ENCODE measurements at places on chromosomes 6 and 20.

DNA sequence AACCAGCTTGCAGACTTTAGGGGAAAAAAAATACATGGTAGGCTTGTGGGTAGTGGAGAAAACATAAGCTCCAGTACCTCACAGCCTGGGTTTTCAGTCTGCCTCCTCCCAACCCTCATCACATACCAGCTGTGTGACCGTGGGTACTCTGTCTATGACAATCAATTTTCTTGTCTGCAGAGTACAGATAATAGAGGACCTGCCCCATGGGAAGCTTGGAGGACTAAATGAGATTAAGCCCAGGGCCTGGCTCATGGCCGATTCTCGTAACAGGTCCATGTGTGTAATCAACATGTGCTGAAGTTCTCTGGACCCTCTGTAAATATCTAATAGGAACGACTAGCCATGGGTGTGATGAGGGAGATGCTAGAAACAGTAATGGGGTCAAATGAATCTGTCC is 34.0 kb downstream of the NT5E start:
- DNase-seq = no peak

DNA sequence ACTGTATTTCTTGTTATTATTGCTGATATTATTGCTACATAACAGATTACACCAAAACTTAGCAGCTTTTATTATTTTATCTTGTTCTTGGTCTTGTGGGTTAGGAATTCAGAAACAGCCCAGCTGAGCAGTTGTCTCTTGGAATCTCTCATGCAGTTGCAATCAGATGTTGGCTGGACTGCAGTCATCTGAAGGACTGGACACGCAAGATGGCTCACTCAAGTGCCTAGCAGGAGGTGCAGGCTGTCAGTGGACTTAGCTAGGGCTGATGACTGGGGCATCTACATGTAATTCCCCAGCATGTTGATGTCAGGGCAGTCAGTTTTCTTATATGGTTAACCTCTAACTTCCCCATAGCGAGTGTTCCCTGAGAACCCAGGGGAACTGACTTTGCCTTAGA is 128.6 kb upstream of the PLCB4 start:
- no peak for DNase-seq

DNA sequence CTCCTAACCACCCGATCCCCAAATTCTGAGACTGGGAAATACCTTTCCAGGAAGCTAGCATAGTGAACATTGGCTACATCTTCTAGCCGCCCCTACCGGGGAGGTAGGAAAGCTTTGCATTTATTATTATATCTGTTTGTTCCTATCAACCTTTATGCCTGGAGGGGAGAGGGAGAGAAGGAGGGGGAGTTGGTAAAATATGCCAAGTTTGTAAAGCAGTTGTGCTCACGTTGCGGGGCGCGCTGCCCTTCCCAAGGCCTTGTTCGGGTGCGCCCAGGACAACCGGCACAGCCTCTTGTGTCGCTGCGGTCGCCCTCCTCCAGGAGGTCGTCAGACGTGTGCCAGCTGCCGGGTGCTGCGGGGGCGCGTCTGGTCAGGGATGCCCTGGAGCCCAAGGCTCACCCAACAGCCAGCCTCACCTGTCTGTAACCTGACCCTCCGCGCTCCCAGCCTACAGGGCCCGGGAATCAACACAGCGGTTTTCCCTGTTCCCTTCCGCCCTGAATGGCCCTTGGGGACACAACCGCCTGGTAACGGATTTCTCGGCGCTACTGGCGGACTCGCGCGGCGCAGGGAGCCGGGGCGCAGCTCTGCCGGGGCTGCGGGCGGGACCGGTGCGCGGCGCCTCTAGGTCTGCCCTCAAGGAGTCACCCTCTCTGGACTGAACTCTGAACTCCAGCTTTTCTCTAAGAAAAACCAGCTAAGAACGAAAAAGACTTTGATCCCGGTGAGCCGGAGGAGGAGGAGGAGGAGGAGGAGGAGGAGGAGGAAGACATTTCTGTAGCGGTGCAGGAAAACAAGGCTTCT is 1.1 kb upstream of the OVOL2 start:
- no peak for DNase-seq

GRCh38 chr6:149900620-149901443 is 2.9 kb upstream of the RAET1E start:
- DNase-seq = no peak

GRCh38 chr6:161168281-161168891 is 105.5 kb downstream of the AGPAT4 start:
- peak; percentile 99 for DNase-seq

DNA sequence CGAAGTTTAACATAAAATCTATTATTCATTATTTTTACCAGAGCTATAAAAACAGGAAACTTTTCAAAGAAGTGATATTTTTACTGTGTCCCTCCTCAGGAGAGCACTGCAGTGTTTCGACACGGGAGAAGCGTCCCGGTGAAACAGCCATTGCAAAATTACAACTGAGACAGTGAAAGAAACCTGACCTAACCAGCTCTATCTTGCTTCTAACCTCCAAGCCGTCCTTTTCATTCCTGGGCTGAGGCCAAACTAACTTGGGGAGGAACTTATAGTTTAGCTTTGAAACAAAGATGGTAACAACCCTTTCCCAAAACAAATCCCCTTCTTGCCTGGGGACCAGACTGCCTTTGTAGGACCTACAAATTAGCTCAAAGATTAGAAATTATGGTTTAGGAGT is 79.2 kb downstream of the WDR27 start:
- DNase-seq = no peak

DNA sequence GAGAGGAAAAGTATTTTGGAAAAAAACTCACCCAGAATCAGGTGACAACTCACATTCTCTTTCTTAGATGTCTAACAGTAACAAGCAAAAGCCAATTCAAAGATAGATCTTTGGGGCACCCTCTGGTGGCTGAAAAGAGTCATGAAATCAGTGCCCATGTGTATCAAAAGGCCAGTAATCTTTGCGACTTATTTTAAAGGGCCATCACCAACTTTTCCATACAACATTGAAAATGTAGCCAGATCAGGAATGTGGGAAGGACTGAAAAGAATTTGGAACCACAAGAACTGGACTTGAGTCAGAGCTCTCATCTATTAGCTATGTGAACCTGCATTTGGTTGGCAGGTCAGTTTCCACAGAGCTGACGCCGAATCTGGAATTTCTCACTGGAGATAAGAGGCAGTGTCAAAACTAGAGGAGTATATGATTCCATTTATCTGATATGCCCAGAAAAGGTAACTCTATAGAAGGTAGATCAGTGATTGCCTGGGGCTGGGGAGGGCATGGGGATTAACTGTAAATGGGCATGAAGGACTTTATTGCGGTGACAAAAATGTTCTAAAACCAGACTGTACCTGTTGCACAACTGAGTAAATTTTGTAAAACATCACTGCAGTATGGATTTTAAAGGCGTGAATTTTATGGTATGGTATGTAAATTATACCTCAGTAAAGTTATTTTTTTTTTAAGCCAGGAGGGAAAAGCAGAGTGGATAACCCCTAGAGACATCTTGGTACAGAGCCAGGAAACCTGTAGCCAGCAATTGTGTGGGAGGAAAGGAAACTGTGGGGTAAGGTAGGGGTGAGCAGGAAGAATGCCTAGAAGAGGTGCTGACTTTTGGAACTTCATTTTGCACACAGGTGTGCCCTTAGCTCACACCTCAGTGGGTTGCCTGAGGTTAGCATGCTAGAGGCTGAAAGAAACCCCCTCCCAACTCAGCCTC is 117.1 kb upstream of the ASF1A start:
- peak; percentile 77 for DNase-seq

DNA sequence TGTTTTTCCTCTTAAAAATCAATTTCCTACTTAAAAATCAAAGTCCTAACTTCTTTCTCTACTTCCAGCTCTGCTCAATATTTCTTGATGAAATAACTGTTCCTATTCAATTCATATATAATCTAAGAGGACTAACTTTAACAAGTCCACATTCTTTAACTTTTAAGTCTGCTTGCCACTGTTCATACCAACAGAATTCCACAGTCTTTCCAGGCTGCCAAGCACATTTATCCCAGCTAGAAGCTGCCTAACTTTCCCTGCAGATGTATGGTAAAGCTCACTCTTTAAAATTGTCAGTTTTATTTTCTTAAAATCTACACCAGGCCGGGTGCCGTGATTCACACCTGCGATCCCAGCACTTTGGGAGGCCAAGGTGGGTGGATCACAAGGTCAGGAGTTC is 11.5 kb downstream of the CALHM6 start:
- DNase-seq = no peak

GRCh38 chr20:11882651-11883050 is 35.0 kb upstream of the BTBD3 start:
- peak; percentile 29 for DNase-seq

- DNase-seq = no peak
Observed at GRCh38 chr20:36629719-36630681, 16.0 kb downstream of the SLA2 start.

- peak; percentile 25 for DNase-seq
Observed at GRCh38 chr6:50815436-50816114, 3.1 kb upstream of the TFAP2B start.
